ENCODE measurements at places on chromosomes 1 and 21.
A peak's percentile ranks its signal among the peaks of the same experiment; 100 is the strongest.

- DNase-seq: no peak
Measured at GRCh38 chr1:152657677-152658076, 5.5 kb upstream of the LCE2D start.

DNA sequence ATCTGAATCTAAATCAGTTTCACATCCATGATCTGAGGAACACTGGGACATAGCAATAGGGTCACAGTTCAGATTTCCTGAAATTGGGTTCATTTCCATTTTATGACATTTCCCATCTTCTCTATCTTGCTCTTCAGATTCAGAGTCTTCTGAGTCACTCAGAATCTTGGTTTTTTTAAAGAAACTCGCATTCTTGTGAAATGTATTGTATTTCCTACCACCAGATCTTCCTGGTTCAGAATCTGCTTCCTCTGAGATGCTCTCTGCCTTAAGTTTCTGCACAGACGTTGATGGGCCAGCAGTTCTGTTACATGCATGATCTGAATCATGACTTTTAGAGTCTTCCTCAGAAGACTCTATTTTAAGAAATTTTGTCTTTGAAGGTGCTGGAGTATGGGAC is 15.5 kb upstream of the PSMG1 start:
- DNase-seq: no peak

- no peak for DNase-seq
Measured at GRCh38 chr1:2445162-2445822, 30.8 kb upstream of the PLCH2 start.

DNA sequence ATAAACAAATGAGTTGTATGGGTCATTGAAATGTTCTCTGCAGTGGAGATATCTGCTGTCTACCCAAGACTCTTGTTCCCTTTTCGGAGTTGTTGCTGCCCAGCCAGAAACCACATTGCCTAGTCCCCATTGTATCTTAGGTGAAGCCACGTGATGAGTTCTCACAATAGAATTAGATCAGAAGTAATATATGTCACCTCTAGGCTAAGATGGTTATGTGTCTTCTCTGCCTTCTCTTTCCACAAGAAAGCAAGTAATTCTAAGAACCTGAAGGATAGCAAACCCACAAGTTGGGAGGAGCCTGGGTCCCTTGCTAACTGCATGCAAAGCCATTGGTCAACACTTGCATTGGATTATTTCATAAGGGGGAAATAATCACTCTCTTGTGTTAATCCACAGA is 76.6 kb downstream of the ADCY10 start:
- DNase-seq: no peak

DNA sequence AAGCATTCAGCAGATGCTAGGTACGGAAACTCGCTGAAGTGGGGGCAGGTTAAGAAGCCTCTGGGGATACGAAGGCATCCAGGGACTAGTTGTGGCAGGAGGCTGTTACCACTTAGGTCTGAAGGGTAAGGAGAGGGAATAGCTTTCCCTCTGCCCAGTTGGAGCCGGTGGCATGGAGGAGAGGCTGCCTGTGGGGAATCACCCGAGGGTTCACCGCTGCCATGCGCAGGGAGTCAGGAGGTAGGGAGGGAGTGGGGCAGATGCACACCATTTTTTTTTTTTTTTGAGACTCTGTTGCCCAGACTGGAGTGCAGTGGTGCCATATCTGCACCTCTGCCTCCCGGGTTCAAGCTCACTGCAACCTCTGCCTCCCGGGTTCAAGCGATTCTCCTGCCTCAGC is 6.1 kb downstream of the PCSK9 start:
- no peak for DNase-seq

- no peak for DNase-seq
Measured at GRCh38 chr1:226712742-226713419, 26.2 kb downstream of the ITPKB start.

- no peak for DNase-seq
Measured at GRCh38 chr1:172917972-172918371, 132.8 kb downstream of the TNFSF18 start.

- no peak for DNase-seq
Measured at GRCh38 chr1:78289603-78290002, 201.2 kb upstream of the PTGFR start.

GRCh38 chr1:10676963-10677362 is 119.5 kb downstream of the CASZ1 start:
- peak; percentile 61 for DNase-seq

- DNase-seq: no peak
Measured at GRCh38 chr1:5875345-5875910, 116.8 kb downstream of the NPHP4 start.

DNA sequence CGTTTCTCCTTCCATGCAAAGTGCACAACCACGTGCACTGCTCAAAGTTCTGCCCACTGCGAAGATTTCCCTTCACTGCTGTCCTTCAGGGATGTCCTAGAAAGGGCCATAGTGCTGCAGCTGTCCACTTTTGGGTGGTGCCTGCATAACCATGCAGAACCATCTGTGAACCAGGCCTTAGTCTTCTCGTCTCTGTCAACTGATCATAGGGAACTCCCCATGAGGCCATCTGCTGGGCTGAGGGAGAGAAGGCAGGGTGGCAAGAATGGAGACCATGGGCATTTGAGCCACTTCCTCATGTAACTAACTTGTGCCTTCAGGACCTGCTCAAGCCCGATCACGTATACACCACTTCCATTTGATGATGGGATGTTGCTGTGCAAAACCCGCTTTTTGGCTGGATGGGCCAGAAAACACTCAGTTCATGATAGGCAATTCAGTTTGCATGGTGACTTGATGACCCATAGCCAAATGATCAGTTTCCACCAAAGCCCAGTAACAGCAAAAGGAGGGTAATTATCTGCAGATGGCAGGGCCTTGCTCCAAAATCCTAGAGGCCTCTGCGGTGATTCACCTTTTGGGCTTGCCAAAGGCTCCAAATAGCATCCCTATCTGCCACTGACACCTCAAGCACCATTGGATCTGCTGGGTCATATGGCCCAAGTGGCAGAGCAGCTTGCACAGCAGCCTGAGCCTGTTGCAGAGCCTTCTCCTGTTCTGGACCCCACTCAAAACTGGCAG is 9.5 kb downstream of the ST6GALNAC5 start:
- no peak for DNase-seq

GRCh38 chr1:91803847-91804545 is 82.0 kb downstream of the TGFBR3 start:
- no peak for DNase-seq

GRCh38 chr1:84434801-84435549 is 36.7 kb downstream of the DNASE2B start:
- no peak for DNase-seq

- DNase-seq: no peak
Measured at GRCh38 chr1:224713228-224713627, 97.1 kb downstream of the CNIH3 start.

DNA sequence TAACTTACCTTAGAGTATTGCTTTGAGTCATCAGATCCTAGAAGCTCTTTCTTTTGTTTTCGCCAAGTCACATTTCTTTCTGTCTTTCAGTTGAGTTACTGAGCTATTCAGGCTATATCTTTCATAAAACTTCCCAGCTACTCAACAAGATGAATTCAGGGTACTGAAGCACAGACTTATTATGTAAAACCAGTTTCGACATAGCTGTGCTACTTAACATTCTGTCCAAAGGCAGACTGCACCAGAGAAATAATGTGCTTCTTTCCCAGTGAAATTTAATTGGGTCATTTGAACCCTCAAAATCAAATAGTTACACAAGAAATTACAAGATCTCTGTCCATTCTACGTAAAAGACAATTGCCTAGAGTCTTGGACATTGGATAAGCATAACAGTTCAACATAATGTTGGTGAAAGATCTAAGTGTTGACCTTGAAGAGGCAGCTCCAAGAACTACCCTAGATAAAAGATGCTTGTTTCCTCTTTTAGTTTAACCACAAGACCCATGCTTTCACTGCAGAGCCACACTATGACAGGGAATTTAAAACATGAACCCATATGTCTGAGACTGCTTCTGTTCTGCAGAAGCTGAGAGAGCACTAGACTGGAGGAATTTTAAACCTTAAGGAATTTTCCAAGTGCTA is 163.2 kb downstream of the LRRC40 start:
- DNase-seq: no peak

DNA sequence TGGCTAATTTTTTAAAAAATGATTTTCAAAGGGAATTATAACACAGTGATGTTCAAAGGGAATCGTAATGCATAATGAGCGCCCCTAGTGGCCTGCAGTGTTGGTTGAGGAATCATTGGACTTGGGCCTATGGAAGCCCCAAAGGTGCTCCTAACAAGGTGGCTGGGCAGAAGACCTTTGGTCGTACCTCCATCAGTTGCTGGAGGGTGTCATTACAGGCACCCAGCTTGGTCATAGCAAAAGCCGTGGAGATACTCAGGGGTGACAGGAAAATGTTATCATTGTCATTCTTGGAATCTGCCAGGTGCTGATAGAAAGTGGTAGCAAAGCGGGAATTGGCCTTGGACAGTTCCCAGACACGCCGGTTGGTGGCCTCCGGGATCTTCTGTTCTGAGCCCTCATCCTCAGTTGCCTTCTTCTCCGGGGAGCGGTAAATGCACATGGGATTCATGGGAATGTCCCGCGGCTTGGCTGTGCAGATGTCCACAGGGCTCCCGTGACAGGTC is 2.7 kb downstream of the SERPINC1 start:
- DNase-seq: peak; percentile 62

- DNase-seq: no peak
Measured at GRCh38 chr1:185686821-185687778, 47.1 kb upstream of the HMCN1 start.

GRCh38 chr1:186465946-186466345 is 5.0 kb upstream of the PDC start:
- no peak for DNase-seq

GRCh38 chr1:28835237-28835650 is 23.3 kb downstream of the OPRD1 start:
- DNase-seq: no peak

- no peak for DNase-seq
Measured at GRCh38 chr1:158362482-158362881, 8.8 kb downstream of the CD1E start.

GRCh38 chr1:231693361-231694074 is 66.9 kb downstream of the DISC1 start:
- peak; percentile 30 for DNase-seq

- no peak for DNase-seq
Measured at GRCh38 chr1:206887701-206888100, 9.5 kb upstream of the IL24 start.

- DNase-seq: peak; percentile 87
Measured at GRCh38 chr1:11650331-11650991, 3.8 kb downstream of the FBXO2 start.

DNA sequence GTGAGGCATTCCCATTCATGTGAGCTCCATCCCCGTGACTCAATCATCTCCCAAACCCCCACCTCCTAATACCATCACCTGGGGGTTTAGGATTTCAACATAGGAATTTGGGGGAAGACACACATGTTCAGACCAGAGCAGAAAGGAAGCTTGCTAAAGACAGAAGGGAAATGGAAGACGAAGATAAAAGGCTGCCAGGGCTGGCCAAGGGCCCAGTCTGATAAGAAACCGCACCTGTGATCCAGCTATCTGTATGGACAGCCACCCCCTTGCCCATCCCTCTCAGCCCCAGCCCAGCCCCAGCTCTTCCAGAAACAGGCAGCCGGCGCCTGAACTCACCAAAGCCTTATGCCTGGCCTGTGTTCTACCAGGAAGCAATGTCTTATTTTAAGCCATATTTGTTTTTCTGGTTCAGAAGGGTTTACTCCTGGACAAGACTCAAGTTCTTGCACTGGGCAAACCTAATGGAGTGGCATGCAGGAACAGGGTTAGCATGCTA is 198.4 kb upstream of the VAMP3 start:
- no peak for DNase-seq

DNA sequence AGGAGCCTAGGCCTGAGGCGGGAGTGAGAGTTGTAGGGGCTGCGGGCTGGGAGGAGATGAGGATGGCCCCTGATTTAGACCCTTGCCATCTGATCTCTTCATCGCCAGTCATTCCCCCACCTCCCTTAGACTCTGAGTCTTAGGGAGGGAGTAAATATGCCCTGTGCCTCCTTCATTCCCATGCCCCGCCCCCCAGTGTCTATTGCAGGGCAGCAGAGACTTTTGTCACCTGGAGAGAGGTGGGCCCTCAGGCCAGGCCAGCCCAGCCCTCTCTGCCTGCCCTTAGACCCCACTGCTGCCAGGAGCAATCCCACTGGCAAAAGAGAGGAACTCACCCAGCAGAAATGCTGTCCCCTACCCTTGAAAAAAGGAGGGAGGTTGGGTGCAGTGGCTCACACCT is 3.2 kb upstream of the MFAP2 start:
- DNase-seq: peak; percentile 58

DNA sequence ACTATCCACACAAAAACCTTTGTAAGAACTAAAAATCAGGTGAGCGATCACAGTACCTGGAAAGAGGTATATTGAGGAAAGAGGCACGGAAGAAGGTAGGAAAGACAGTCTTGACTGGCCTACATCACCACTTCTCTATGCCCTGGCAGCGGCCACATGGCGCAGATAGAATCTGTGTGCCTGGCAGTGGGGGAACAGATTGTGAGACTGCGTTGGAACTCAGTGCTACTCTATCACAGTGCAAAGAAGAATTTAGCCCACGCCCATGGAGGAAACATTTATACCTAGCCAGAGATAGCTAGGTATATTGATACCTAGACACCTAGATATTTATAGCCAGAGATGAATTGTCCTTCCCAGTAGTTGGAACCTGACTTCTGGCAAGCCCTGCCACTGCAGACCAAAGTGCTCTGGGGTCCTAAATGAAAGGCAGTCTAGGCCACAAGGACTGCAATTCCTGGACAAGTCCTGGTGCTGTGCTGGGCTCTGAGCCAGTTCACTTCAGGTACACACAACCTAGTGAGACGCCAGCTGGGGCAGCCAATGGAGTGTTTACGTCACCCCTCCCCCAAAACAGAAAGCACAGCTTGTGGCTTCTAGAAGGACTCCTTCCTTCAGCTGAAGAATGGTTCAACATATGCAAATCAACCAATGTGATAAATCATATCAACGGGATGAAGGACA is 51.9 kb downstream of the DHX9 start:
- DNase-seq: no peak

DNA sequence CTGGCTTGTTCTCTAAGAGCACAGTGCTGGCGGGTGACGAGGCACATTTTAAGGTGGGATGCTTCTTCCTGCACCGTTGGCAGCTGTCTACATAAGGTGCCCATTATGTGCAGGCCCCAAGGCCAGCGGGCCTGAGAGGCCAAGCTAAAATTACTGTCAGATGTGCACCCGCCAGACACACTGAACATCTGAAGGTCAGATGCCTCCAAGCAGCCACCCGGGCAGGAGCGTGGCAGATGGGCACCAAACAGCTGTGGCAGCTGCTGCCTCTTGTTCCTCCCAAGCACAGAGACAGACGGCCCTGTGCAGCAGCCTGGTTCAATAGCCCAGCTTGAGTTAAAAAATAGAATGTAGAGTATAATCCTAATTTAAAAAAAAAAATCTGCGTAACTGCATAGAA is 211.9 kb upstream of the EDN2 start:
- DNase-seq: no peak

GRCh38 chr1:198162091-198162767 is 5.4 kb downstream of the NEK7 start:
- DNase-seq: no peak

DNA sequence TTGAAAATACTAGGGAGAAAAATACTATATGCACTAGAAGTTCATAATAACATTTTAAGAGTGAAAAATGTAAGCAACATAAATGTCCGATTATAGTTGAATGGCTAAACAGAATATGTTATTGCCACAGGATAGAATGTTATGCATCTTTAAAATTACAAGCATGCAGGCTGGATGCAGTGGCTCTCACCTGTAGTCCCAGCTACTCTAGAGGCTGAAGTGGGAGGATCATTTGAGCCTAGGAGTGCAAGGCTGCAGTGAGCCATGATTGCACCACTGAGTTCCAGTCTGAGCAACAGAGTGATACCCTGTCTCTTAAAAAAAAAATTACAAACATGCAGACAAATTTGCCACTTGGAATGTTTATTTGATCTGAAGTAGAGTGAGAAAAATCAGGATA is 3.0 kb upstream of the BATF3 start:
- no peak for DNase-seq

Measured in H7 (cell line).